NCI-H1105 treated with DMSO at 0.1 percent for 48 hours (cell line): ENCODE measurements at places on chromosomes 12 and 14.

- DNase-seq, result no peak
Measured at GRCh38 chr12:77888611-77889010, 57.9 kb downstream of the NAV3 start.

DNA sequence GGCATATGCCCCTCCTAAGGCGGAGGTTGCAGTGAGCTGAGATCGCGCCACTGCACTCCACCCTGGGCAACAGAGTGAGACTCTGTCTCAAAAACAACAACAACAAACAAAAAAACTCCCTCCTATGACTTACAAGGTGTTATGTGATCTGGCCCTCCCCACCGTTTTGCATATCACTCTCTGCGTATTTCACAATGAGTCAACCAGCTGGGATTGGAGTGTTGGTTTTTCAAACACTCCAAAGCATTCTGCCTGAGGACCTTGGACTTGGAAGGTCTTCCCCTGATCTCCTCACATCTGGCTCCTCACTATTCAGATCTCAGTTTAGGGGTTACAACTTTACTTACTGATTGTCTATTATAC is 14.0 kb downstream of the MANSC1 start:
- no peak for DNase-seq

DNA sequence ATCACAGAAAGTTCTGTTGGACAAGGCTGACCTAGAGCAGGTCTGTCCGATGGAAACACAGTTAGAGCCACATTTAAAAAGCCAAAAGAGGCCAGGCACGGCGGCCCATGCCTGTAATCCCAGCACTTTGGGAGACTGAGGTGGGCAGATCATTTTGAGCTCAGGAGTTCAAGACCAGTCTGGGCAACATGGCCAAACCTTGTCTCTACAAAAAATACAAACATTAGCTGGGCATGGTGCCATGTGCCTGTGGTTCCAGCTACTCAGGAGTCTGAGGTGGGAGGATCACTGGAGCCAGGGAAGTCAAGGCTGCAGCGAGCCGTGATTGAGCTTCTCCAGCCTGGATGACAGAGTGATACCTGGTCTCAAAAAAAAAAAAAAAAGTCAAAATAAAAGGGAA is 14.9 kb downstream of the UBE3B start:
- DNase-seq, result no peak

DNA sequence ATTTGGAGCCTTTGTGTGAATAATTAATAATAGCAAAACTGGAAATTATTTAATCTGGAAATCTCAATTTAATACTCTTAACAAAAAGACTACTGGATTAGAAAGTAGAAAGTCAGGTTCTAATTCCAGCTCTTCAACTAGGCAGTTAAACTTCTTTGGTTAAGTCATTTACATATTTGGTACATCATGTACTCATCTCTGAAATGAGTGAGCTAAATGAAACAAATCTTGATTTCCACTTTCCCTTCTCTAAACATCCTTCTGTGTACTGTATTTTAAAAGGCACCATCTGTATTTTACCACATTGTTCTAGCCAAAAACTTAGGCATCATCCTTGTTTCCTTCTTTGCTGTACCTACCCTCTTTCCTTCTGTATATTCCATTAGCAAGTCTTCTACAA is 26.9 kb downstream of the CRADD start:
- no peak for DNase-seq

DNA sequence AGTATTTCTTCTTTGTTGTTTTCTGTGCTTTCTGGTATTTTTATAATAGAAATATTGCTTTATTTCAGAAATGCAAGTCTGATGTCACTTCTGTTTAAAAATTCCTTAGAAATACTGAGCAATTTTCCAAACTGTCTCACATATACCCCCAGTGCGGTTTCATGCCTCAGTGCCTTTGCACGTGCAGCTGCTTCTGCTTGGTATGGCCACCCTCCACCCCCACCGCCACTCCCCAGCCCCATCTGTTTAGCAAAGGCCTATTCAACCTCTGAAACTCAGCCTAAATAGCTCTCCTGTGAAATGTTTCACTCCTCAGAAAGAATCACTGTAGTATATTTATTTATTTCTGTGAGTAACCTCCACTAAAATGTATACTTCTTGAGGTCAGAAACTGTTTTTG is 52.3 kb downstream of the PPM1H start:
- DNase-seq, result no peak

DNA sequence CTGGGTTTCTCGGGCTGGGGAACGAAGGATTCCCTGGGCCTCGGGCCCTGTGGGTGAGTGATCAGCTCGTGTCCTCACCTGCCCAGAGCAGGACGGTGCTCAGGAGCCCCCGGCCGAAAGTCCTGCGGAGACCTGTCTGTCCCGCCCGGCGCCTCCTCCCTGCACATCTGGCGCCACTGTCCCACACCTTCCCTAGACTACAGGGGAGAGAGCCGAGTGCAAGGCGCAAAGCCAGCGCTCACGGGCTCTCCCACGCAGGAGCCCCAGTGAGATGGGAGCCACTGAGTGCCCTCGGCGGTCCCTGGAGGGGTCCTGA is 13.1 kb upstream of the TEX22 start:
- DNase-seq, result no peak

DNA sequence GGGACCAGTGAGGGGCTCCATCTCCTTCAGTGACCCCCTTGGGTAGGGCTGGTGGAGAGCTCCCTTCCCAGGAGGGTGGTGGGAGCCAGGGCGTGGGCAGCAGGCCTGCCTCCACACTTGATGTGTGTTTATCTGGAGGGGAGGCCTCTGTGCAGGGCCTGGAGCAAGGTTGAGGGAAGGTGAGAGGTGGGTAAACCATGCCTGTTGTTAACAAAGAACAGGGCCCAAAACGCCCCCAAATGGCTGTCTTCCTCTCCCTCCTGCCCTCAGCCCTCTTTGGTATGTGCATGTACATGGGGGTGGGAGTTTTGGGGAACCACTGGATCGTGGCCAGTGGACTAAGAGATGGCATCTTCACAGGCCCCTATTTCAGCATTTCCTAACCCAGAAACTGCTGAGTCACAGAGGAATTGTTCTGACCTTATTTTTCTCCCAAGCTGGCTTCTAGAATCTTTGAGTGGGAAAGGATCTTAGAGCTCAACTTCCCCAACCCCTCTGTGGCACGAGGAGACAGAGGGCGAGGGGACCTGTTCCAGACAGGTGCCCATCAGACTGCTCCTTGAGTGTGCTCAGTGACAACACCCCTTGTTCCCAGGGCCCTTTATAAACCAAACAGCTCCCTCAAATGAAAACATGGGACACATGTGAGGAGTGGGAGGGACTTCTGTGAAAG is 3.6 kb downstream of the SLC48A1 start:
- DNase-seq, result no peak

DNA sequence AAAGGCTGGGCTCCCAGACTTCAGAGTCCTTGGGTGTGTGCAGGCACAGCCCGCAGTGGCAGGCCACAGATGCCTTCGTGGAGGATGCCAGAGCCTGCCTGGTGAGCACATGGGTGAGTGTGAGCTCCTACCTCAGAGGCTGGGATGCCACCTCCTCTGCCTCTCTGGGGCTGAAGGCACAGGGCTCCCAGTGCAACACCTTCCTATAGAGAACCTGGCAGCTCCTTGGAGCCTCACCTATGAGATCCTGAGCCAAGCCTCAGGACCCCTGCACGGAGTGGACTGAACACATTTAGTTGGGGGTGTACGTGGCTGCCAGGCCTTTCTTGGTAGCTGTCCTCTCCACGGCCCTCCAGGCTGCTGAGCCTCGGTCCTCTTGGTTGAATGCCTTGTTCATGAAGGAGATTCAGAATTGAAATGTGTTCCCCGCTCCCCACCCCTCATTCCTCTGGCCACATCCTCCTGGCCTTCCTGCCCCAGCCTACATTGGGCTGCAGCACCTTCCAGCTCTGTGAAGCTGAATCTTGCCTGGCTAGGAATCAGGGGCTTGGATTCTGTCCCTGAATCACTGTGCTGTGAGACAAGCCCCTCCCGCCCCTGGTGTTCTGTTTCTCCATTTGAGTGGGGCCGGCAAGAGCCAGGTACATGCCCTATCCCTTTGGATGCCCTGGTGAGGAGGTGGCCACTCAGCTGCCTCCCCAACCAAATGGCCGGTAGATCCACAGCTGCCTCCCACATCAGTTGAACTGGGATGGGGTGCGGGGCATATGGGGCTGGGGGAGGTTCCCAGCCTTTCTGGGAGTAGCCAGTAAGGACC is 38.7 kb upstream of the TRAF3 start:
- DNase-seq, result no peak

GRCh38 chr14:60933920-60934655 is 46.8 kb downstream of the TRMT5 start:
- no peak for DNase-seq

- DNase-seq, result peak; percentile 24
Measured at GRCh38 chr12:49838973-49839633, 3.8 kb downstream of the BCDIN3D start.

DNA sequence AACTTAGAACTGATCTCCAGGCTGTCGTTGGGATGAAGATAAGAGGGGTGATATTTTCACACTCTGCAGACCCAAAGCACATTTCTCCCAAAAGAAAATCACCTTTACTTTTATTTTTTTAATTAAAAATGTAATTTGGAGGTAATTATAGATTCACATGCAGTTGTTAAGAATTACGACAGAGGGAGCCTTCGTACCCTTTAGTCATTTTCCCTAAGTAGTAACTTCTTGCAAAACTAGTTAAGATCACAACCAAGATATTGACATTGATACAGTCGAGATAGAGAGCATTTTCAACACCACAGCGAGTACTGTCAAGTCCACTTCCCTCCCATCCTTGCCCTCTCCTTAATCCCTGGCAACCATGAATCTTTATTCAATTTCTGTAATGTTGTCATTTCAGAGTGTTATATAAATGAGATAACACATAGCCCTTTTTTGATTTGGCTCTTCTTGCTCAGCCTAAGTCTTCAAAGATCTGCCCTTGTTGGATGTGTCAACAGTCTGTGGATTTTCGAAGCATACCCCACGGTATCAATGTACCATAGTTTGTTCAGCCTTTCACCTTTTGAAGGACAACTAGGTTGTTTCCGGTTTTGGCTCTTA is 39.6 kb downstream of the DNAH10 start:
- no peak for DNase-seq

GRCh38 chr14:85252011-85252410 is 277.9 kb upstream of the FLRT2 start:
- no peak for DNase-seq

DNA sequence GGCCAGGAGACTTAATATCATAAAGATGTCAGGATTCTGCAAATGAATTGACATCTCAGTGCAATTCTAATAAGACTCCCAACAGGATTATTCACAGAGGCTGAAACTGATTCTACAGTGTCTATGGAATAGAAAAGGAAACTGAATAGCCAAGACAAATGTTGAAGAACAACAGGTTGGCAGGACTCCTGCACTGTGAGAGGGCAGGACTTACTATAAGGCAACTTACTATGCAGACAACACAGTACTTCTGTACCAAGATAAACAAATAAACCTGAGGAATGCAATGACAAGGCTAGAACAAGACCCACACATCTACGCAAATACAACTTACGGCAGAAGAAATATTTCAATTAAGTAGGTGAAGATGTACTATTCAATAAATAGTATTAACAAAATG is 132.2 kb upstream of the FKBP4 start:
- no peak for DNase-seq

- DNase-seq, result peak; percentile 6
Measured at GRCh38 chr12:52156757-52157565, 34.9 kb downstream of the KRT80 start.

- DNase-seq, result no peak
Measured at GRCh38 chr12:25970916-25971653, 12.6 kb downstream of the RASSF8 start.
